Colonic mucosa (tissue), 4 donors: ENCODE measurements at places on chromosomes 12 and 14. TPM values are rescaled to one million over a fixed set of nuclear protein-coding genes. Genes with fewer than 3 reads are reported as not detected.
A peak's percentile ranks its signal among the peaks of the same experiment; 100 is the strongest.

The SRSF5 gene
- total RNA-seq = 198 TPM

The TMEM132C gene
- 0.42 TPM for total RNA-seq

The CABP1 gene
- 0.79 TPM for total RNA-seq

DNA sequence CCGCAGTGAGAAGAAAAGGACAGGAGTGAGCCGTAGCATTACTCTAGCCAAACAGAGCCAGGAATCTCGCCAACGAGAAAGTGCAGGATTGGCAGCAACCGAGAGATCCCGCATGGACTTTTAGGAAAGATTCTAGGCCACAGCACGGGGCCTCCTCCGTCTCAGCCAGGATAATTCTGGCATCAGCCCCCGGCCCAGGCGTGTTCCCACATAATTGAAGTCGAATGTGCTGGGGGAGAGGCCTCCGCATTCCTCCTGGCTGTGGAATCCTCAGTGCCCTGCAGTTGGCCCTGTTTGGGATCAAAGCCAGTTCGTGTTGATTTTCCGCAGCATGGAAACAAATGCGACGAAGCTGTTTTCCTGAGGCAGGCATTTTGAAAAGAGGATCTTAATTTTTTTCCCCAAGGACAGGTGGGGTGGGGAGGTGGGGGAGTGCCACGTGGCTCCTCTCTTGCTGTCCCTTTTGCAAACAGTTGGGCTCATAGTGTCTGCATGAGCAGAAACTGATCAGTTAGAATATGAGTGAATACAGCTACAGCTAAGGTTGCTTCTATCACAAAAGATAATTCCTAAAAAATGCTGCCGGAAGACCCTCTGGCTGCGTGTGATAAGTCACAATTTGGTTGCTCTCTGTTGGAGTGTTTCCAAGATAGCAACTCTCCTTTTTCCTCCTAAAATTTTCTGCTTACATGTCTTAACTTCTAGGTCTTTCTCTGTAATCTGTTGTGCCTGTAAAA, 37.3 kb upstream of the ATXN2 start:
- peak; percentile 31 for DNase-seq

DNA sequence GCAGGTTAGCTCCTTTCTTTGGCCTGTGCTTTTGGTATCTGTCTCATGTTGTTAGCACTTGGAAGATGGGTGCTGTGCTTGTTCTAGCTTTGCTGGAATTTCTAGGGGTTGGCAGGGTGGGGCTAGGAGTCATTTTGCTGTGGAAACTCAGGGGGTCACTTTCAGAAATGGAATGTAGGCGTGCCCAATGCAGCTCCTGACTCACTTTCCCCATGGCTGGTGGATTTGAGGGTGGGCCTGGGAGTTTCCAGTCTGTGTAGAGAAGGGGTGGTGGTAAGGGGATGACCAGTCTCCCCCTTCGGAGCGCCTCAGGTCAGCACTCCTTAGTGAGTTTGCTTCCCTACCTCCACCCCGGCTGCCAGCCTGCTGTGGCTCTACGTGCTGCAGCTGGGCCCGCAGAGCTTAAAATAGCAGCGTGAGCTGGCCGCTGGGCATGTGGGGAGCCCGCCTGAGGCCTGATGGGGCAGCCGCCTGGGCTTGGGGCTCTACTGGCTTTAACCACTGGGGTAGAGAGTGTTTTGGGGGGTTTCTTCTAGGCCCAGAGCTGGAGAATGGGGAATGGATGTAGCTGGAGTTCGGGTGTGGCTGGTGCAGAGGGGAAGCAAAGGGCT, 108.2 kb downstream of the TSPAN9 start:
- no peak for DNase-seq

- peak; percentile 57 for DNase-seq
Observed at GRCh38 chr14:24058260-24058950, 6.6 kb downstream of the CARMIL3 start.

DNA sequence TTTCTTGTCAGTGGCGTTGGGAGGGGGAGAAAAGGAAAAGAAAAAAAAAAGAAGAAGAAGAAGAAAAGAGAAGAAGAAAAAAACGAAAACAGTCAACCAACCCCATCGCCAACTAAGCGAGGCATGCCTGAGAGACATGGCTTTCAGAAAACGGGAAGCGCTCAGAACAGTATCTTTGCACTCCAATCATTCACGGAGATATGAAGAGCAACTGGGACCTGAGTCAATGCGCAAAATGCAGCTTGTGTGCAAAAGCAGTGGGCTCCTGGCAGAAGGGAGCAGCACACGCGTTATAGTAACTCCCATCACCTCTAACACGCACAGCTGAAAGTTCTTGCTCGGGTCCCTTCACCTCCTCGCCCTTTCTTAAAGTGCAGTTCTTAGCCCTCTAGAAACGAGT, 1.9 kb downstream of the ASCL1 start:
- no peak for DNase-seq

- peak; percentile 50 for DNase-seq
Observed at GRCh38 chr12:56991319-56992246, 14.8 kb downstream of the ZBTB39 start.

DNA sequence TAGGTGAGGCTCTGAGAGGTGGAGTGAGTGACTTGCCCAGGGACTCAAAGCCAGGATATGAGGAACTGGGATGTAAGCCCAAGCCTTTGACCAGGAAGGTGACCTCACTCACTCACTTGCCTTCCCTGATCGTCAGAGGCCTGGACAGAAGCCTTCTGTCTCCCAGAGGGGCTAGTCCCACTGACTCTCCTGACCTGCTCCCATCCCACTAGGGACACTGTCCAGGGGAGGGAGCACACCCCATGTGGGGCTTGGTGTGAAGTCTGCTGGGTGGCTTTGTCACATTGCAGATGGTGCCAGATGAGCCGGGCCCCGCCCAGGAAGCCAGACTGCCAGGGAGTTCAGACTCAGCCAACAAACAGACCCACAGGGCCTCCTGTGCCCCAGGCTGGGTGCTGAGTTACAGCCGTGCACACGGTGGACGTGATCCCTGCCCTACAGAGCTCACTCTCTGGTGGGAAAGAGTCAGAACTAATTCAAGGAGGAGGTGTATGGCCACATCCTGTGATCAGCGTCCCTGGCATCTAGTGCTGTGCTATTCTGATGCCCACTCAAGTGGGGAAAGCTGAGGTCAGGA, 28.3 kb downstream of the MMAB start:
- DNase-seq = no peak
